Stimulated activated CD8-positive, alpha-beta memory T cell treated with anti-CD3 and anti-CD28 coated beads, Interleukin-2, amount 100 ng/mL, for 1 hour (primary cell): ENCODE measurements at places on chromosomes 7 and 10.

DNA sequence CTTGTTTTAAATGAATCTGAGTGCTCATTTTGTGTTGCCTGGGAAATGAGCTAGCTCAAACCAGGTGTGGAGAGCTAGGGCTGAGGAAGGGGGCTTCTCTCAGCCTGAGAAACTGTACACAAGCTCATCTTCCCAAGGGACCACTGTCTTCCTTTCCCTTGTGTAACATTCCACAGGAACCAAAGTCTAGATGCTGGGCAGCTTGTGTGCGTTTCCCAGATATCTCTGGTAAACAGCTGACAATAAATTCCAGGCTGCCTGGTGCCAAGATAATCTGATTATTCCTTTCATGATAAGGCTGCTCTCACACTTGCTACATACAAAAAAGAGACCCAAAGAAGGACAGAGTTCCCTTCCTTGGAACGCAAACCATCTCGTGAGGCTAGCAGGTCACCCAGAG is 33.1 kb upstream of the MKLN1 start:
- no peak for DNase-seq

GRCh38 chr10:97332591-97333350 is 1.8 kb downstream of the FRAT2 start:
- DNase-seq = no peak

DNA sequence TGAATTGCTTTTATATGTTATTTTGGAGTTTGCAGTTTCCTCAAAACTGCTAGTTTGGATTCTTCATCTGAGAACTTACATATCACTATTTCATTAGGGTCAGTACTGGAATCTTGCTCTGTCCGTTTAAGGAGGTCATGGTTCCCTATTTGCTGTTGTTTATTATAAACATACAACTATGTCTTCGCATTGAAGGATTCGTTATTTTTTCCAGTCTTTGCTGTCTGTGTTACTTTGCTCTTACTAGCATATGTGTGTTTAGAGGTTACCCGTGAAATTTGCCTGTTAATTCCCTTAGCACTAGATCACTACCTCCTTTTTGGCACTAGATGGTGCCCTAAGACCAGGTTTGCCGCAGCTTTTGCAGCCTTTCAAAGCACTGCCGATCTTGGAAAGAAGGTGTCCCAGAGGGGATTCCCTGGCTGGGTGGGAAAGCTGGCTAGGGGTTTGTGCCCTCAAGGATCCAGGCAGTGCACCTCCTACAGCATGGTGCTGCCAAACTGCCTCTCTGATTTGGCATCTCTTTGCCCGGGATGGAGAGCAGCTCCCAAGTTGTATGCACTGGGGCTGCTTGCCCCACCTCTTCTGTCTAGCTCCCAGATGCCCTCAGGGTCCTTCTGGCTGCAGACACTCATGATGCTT is 103.1 kb upstream of the APBB1IP start:
- DNase-seq = peak; percentile 37

- DNase-seq = peak; percentile 63
These were observed 18.7 kb downstream of the OR9A2 start for GRCh38 chr7:143008007-143008901.

GRCh38 chr10:64733980-64734379 is 1212.8 kb downstream of the REEP3 start:
- DNase-seq = no peak

GRCh38 chr10:34905200-34905927 is 90.3 kb upstream of the PARD3 start:
- DNase-seq = no peak

- DNase-seq = peak; percentile 33
These were observed 1.4 kb upstream of the CUX1 start for GRCh38 chr7:101815826-101816594.

GRCh38 chr7:7921830-7922229 is 46.8 kb upstream of the GLCCI1 start:
- no peak for DNase-seq

GRCh38 chr7:150945171-150945852 is 32.8 kb downstream of the KCNH2 start:
- no peak for DNase-seq

- DNase-seq = no peak
These were observed 164.6 kb upstream of the SH2B2 start for GRCh38 chr7:102122026-102122425.

DNA sequence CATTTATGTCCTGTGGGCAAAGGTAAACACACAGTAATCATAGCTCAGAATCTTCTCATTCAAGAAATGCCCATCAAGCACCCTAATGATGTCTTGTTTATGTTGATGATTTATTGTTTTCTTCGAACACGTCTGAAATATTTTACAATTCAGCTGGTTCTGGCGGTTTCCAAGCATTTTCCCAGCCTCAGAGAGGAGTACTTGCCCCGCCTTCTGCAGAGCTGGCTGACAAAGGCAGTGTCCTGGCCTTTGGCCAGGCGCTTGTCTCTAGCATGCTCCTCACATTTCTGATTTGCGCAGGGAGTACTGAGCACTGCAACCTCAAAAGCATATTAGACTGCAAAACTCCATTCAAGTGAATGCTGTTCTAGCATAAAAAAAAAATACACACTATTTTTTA is 314.2 kb upstream of the GNAI1 start:
- no peak for DNase-seq

DNA sequence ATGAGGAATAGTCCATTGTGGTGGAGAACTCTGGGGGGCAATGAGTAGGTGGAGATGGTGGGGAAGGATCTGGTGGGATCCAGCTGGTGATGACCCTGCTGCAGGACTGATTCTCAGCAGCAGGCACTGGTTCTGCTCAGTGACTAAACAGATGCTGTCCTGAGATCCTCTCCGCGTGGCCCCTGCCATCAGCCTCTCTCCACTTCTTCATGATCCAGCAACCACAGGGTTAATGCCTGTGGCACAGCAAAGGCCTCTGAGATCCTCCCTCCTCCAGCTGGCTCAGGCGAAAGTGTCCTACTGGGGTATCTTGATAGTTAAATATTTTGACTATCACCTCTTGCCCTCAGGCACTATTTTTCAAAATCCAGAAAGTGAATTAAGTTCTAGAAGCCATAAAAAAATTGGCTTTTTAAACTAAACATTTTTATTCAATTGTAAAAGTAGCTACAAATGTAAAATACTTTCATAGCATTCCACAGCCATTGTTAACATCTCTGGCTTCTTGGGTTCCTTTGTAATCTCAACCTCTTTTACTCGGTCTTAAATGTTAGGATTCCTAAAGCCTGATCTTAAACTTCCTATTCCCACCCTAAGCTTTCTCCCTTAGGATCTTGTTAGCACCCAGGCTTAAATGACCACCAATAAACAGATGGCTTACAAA is 13.1 kb downstream of the PLAU start:
- no peak for DNase-seq

GRCh38 chr10:12675186-12675585 is 325.8 kb downstream of the CAMK1D start:
- DNase-seq = no peak

DNA sequence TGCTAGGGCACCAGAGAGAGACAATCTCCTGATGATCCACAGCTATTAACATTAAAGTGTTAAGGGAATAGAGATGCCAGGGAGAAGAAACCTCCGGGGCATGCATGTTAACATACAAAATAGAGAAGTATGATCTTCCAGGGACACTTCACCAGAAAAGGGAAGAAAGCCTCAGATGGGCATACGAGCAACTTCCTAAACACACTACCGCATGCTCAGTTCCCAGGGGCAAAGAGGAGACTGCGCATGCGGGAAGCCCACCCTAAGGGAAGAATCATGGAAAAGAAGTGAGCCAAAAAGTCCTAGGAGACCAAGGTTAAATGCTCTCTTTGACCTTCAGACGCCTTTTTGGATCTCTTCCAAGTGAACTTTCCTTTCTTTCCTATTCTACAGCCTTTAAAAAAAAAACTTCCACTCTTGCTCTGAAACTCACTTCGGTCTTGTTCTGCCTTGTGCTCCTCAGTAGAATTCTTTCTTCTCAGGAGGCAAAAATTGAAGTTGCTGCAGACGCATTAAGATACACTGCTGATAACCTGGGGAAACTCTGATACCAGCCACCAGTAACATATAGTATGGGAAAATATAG is 1211.3 kb downstream of the REEP3 start:
- DNase-seq = no peak

DNA sequence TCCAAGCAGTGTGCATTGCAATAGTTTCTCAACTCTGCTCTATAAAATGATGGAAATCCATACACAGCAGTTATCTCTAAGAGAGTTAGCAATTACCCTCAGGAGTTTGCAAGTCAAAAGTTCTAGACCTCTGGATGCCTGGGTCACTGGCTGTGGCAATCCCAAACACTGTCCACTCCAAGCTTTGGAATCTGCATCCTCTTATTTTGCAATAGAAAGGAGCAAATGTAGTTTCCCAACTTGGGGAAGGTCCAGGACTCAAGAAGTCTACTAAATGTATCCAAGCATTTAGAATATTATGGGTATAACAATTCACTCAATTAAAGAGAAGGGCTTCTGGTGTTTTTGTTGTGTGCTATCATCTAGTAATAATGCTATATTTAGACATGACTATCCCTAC is 131.3 kb upstream of the NRP1 start:
- no peak for DNase-seq

- no peak for DNase-seq
These were observed 66.3 kb upstream of the KLF6 start for GRCh38 chr10:3850999-3851937.

GRCh38 chr7:159023206-159023605 is 121.5 kb downstream of the VIPR2 start:
- no peak for DNase-seq

- no peak for DNase-seq
These were observed 5.7 kb upstream of the VWC2 start for GRCh38 chr7:49767719-49768118.

- no peak for DNase-seq
These were observed 765.6 kb upstream of the GHITM start for GRCh38 chr10:83373671-83374070.

GRCh38 chr7:49703881-49704280 is 69.6 kb upstream of the VWC2 start:
- DNase-seq = no peak
